Stimulated activated CD8-positive, alpha-beta memory T cell treated with anti-CD3 and anti-CD28 coated beads, Interleukin-7, amount 100 ng/mL, for 1 hour (primary cell): ENCODE measurements at places on chromosomes 7 and 10.
A peak's percentile ranks its signal among the peaks of the same experiment; 100 is the strongest.

GRCh38 chr7:31683445-31684225 lies 3.4 kb upstream of the PPP1R17 start:
- no peak for DNase-seq

DNA sequence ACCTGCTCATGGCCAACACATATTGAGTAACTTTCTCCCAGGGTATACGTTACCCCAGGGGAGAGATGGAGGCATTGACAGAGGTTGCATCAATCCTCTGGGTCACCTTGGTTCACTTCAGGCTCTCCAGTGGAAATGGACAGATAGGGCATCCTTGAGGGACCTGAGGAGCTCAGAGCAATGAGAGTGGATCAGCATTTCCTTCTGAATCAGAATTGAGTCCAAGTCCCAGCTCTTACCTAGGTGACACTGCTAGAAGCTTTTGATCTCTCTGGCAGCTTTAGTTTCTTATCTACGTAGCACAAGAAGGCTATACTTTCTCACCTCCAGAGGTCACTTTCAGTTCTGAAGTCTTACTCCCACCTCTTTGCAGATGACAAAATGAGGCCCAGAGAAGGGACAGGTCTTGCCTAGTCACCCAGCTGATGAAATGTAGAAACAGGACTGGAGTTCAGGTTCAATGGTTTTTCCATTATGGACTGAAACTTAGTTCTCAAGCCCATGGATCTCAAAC lies 35.2 kb downstream of the PANK1 start:
- DNase-seq, result no peak

DNA sequence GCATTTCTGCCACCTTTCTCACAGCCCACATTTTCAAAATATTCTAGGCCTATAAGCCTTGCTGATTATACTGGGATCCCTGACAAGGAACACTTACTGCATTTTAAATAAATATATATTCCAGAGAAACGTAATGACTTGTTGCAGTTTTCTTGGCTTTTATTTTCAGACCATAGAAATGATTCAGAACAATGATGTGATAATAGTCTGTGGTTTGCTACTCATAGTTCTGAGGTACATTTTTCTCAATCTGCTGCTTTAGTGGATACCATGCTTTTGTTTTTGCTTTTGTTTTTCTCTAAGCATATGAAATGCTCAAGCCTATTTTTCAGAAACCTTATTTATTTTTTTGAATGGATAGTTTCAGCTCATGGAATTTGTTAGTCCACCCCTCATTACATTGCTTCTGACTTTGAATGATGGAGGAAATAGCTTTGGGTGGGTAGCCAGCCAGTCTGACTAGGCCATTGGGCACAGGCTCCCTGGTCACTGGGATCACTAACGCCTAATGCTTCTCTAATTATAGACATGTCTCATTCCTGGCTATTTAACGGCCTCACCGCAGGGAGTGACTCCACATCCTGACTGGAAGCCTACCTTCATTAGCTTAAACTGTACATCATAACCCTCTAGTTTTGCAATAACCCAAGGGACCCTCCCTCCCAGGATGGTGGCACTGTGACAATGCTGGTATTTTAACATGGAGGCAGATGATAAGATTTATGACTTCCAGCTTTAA lies 66.1 kb downstream of the MBL2 start:
- DNase-seq, result no peak

DNA sequence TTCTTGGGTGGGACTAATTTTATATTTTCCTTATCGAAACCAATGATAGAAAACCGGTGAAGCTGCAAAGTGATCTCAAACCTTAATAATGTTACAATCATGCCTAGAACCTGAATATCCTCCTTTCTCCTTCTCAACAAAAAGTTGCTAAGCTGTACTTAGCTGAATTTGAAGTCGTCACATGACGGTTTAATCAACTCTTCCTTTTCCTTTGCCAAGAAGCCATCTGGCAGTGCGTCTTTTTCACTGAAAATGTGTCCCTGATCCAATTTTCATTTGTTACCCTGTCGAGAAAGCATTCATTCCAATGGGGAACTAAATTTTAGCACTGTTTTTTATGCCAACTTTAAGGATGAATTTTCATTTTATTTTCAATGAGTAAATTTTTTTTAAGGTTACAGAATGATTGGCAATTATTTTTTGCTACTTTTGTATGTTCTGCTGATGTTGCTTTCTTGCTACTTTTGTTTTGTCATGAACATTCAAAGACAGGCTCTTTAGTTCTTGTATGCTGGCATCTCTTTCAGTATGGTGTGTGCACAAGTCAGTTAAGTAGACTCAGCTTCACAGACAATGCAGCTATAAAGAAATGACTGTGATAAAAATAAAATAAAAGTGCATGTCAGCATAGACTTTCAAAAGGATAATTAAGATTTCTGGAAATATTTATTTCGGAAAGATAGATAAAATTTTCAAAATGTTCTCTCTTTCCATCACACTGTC lies 980.0 kb downstream of the DNAJB9 start:
- DNase-seq, result no peak

DNA sequence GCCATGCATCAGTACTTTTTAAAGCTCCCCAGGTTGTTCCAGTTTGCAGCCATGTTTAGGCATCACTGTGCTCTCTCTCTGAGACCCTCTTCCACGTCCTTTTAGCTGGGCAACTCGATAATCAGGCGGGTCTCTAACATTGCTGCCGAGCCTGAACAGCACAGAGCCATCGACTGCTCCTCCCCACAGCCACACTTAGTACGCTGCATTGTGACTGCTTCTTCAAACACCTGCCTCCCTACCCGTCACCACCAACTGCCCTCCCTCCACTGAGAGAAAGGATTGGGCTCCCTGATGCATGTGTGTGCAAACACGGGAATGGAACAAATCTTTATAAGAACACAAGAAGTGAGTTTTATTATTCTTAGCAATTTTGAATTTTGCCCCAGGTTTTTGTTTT lies 11.4 kb upstream of the TACR2 start:
- DNase-seq, result no peak

GRCh38 chr7:154568346-154568745 lies 434.6 kb downstream of the PAXIP1 start:
- DNase-seq, result no peak

GRCh38 chr7:124171068-124171467 lies 138.2 kb upstream of the TMEM229A start:
- no peak for DNase-seq

- peak; percentile 9 for DNase-seq
Observed at GRCh38 chr10:93554760-93555432, 11.6 kb upstream of the FFAR4 start.

GRCh38 chr7:155353256-155353897 lies 55.7 kb downstream of the INSIG1 start:
- DNase-seq, result no peak

DNA sequence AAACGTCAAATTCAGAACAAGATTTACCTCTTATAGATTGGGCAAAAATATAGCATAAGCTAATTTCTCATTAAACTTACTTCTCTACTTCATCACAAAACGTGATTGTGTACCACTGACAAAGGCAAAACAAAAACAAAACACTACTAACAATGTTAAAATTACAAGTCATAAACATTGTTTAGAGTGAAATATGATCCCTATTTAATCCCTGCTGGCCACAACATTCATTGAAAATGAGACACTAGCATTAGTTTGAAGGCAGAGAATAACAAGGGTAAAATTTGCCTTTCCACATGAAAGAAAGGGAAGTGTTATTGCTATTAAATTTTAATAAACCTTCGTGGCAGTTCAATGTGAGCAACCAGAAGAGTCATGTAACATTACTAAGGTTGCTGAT lies 45.0 kb downstream of the SEMA3A start:
- DNase-seq, result no peak

GRCh38 chr10:79238606-79239005 lies 108.7 kb upstream of the PPIF start:
- DNase-seq, result no peak

DNA sequence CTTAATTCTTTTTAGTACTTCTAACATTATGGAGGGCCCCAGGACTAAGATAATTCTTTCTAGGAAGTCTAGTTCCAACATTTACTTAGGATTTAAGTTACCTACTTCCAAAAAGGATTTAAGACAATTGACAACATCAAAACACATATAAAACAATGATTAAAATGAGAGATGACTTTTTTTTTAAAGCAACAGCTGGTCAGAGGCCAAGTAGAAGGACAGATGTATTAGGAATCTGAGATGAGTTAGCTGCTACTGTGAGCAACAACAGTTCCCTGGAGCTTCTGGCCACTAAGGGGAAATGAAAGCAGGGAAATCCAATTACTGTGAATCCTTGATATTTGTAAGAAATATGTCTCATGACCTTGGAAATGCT lies 222.3 kb downstream of the PHTF2 start:
- DNase-seq, result no peak

GRCh38 chr7:22541789-22542188 lies 41.8 kb upstream of the STEAP1B start:
- no peak for DNase-seq

DNA sequence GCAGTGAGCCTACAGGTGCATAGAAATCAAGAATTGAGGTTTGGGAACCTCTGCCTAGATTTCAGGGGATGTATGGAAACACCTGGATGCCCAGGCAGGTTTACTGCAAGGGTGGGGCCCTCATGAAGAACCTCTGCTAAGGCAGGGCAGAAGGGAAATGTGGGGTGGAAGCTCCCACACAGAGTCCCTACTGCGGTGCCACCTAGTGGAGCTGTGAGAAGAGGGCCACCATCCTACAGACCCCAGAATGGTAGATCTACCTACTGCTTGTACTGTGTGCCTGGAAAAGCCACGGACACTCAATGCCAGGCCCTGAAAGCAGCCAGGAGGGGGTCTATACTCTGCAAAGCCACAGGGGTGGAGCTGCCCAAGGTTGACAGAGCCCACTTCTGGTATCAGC lies 533.5 kb downstream of the GPAM start:
- DNase-seq, result no peak

DNA sequence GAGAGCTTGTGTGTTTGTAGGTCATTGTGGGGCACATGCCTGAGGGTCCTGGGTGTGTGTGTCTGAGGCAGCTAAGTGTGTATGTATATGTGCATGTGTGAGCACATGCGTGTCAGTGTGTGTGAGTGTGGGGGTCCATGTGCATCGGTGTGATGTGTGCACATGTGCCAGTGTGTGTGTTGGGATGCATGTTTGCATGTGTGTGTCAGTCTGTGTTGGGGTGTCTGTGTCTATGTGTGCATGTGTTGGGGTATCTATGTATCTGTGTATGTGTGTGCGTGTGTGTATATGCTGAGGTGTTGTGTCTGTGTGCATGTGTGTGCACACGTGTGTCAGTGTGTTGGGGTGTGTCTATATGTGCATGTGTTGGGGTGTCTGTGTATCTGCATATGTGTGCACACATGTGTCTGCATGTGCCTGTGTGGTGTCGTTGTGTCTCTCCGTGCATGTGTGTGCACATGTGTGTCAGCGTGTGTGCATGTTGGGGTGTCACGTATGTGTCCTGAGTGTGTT lies 33.3 kb downstream of the PWWP2B start:
- no peak for DNase-seq

GRCh38 chr7:131145026-131145425 lies 182.7 kb upstream of the MKLN1 start:
- no peak for DNase-seq

DNA sequence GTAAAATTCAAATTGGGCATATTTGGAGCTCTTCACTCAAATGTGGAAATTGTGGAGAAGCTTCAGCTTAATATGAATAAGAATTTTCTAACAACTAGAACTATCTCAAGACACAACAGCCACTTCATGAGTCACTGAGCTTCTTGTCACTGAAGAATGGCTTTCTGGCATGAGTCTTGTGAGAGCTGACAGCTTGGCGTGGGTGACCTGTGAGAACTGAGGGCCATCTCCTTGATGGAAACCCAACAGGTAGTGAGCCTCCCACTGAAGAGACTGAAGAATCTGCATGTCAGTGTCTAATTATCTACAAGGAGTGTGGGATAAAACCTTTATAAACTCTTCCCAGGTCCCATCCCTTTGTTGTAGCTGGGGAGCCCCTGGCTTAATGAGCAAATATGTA lies 66.0 kb downstream of the CLEC2L start:
- no peak for DNase-seq
